ENCODE measurements at places on chromosomes 1 and 21.

DNA sequence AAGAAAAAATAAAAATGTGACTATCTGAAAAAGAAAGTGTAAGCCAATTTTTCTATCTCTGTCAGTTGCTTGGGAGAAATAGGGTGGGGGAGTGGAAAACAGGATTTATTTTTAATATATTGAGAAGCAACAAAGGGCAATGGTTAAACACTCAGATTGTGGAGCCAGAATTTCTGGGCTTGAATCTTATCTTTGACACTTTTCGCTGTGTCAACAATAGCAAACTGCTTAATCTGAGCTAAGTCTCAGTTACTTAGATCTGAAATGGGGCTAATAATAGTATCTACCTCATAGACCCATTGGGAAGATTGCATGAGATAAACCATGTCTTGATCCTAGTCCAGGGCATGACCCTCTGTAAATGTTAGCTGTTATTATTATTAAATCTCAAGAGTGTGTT is 468.1 kb downstream of the ADGRL2 start:
- no peak for DNase-seq

- no peak for DNase-seq
These were observed 177.0 kb downstream of the EIF4G3 start for GRCh38 chr1:20999525-21000244.

DNA sequence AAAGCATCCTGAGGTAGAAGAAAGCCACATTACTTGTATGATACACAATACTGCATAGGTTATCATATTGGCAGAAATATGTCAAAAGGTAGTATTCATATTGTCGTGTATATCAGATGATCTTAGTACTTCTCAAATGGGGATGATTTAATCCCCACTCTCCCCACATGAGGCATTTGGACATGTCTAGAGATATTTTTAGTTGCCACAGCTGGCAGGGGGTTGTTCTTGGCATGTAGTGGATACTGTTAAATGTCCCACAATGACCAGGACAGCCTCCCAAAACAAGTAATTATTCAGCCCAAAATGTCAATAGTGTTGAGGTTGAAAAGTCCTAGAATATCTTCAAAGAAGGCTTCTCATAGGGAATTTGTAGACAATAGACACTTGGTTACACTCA is 162.8 kb downstream of the NEGR1 start:
- DNase-seq: no peak

DNA sequence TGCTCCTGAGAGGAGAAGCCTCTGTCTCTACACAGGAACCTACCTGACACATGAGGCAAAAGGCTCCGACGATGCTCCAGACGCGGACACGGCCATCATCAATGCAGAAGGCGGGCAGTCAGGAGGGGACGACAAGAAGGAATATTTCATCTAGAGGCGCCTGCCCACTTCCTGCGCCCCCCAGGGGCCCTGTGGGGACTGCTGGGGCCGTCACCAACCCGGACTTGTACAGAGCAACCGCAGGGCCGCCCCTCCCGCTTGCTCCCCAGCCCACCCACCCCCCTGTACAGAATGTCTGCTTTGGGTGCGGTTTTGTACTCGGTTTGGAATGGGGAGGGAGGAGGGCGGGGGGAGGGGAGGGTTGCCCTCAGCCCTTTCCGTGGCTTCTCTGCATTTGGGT is 3.9 kb upstream of the ACKR1 start:
- DNase-seq: no peak

DNA sequence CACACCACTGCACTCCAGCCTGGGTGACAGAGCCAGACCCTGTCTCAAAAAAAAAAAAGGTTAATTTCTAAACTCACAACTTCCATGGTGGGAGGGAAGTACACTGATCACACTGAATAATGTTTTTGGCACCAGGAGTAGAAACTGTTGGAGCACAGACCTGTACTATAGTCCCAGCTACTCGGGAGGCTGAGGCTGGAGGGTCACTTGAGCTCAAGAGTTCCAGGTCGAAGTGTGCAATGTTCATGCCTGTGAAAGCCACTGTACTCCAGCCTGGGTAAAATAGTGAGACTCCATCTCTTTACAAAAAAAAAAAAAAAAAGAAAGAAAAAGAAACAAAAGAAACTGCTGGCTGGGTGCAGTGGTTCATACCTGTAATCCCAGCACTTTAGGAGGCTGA is 35.3 kb downstream of the TMEM50B start:
- DNase-seq: no peak

- DNase-seq: no peak
These were observed 715.0 kb upstream of the ADAMTS5 start for GRCh38 chr21:27681841-27682240.

GRCh38 chr1:11391886-11392285 is 87.1 kb upstream of the DISP3 start:
- DNase-seq: no peak

DNA sequence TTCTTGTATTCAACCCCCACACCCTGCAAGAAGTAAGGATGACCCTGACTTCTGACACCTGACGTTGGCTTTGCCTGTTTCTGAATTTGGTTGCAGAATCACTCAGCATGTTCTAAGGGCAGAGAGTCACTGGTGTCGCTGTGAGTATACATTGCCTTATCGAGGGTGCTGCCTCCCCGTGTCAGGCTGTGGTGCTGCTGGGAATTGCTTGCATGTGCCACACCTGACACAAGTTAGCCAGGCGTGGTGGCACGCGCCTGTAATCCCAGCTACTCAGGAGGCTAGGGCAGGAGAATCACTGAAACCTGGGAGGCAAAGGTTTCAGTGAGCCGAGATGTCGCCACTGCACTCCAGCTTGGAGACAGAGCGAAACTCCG is 45.9 kb downstream of the WDR4 start:
- DNase-seq: peak; percentile 48

DNA sequence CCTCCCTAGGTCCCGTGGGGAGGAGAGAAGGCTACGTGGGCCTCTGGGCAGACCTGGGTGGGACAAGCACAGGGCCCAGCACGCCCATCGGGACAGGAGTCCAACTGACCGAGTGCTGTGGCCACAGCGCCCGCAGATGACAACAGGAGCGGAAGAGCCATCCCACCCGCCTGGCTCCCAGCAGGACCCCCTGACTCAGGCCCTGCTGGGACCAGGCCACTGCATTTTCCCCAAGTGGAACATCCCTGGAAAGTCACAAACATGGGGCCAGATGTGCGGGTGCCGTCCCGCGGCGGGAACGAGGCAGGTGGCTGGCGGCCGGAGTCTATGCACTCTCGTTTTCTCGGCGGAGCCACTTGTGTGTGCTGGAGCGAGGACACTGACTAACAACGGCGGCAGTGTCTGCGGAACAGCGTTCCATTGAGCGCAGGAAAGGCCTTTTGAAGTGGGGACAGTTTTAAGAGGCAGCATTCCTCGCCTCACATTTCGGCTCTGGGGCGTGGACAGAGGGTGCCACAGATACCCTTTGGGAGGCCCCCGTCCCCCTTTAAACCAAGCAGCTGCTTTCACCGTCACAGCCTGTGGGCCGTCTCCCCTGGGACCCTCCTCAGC is 93.7 kb upstream of the ARHGEF16 start:
- DNase-seq: no peak

- no peak for DNase-seq
These were observed 367.7 kb downstream of the PRDM2 start for GRCh38 chr1:14067711-14068110.

DNA sequence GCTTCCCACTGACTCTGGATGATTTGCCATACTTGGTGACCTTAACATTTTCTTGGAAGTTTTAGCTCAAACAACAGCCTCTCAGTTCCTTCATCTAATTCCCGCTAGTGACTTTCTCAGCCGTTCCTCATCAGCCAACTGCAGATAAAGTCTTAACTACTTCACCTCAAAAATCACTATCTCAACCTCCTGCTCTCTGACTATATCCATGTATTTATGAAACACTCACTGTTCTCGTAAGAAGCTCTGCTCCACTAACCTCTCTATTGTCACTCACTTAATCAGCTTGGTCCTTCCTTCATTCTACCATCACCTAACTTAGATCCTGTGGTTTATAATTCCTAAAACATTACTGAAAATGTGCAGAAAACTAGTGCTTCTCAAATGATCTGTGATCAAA is 1551.6 kb downstream of the MRPL39 start:
- DNase-seq: no peak

GRCh38 chr1:29243871-29244200 is 7.5 kb downstream of the PTPRU start:
- DNase-seq: no peak

DNA sequence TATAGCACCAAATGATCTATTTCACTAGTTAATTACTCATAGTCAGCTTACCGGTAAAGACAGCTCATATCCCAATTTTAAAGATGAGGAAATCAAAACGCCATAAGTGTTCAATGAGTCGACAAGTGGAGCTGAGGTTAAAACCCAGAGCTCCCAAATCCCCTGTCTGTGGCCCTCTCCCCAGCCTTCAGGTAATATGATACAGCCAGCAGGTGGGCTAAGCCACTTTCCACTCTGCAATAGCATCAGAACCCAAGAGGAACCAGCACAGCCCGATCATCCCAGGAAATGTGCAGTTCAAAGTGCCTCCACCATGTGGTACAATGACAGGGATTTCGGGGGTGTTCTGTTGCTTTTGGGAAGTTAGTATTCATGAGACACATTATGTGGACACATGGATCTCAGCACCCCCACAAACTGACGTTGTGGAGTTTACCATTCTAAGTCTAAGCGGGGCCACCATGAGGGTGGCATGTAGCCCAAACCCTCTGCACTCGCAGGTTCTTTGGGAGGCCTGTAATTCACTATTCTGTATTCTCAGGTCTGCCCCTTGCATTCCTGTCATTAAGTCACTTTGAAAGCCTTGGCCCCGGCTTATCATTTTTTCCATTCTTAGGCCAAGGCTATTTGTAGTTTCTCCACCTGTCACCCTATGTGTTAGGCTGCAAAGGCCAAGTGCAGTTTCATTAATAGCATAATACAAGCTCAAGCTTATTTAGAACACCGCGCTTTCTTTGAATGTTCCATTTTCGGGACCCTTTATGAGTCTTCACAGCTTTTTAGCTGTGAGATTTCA is 26.3 kb upstream of the ACTN2 start:
- DNase-seq: no peak

- DNase-seq: no peak
These were observed 179.0 kb downstream of the DSCAM start for GRCh38 chr21:40667967-40668366.

DNA sequence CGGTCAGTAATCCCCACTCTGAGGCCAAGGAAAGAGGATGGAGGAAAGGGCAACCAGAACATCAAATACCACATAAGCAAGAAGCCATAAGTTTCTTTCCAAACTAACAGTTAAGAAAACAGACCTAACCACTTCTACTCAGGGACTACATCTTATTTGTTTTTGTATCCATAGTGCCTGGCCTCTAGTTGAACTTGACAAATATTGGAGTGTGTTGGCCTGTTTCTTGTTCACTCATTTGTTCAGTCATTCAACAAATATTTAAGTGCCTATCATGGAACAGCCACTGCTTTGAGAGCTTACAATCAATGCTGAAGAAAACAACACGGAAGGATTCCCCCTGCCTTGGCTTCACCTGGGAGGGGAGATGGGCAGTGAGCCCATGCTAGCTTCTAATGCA is 69.7 kb downstream of the ST6GALNAC3 start:
- no peak for DNase-seq

DNA sequence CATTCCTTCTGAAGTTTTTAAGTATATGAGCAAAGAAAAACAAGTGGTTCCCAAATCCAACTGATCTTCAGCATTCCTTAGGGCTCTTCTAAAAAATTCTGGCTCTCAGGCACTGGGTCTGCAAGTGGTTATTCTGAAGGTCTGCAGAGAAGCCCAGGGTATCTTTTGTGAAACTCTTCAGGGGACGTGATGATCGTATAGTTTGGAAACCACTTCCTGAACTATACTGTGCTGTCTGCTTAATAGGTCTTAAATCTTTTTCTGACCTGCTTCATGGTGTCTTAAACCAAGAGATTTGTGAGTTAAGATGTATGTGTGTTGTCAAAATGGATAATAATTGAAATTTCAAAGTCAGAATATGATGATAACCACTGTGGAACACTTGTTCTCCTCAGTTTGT is 115.5 kb downstream of the LHX9 start:
- DNase-seq: no peak

- DNase-seq: no peak
These were observed 13.1 kb downstream of the RNF187 start for GRCh38 chr1:228500143-228500734.

DNA sequence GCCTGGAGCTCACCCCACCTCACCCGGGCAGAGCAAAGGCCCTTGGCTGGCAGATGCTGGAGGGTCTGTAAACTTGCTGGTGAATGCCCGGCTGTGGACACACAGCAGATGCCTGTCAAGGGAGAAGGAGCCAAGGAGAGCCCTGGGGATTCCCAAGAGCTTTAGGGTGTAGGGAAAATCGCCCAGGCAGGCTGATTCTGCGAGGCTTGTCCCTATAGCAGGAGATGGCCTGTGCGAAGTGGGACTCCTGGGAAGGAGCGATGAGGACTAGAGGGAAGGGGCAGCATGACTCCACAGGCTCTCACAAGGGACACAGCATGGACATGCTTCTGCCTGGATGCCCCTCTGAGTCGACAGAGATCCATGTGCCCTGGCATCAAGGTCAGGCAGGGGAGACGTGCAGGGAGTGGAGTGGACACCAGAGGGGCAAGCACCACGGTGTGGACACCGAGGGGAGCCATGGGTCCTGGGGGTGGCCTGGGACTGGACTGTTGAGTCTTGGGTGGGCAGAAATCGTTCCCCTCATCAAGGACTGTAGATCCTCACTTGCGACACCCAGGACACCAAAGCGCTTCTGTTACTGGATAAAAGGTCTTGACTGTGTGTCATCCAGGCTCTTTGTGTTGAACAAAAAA is 71.4 kb upstream of the ABCG1 start:
- peak; percentile 36 for DNase-seq

GRCh38 chr1:231387770-231388669 is 34.1 kb downstream of the EGLN1 start:
- no peak for DNase-seq
